Left colon (tissue), 2 donors: ENCODE measurements at places on chromosomes 2 and 18. TPM values are rescaled to one million over a fixed set of nuclear protein-coding genes. Genes with fewer than 3 reads are reported as not detected.

ITGB6 gene
- total RNA-seq, result 19.7 TPM

ARHGAP25 gene
- 3.7 TPM for total RNA-seq

SERPINB4 gene
- not detected for total RNA-seq

MTLN gene
- total RNA-seq, result 45.8 TPM

PRKAG3 gene
- total RNA-seq, result not detected

KCNF1 gene
- 1.1 TPM for total RNA-seq

PSMA8 gene
- not detected for total RNA-seq

RMDN2 gene
- 28.1 TPM for total RNA-seq

IL36G gene
- not detected for total RNA-seq

UNC80 gene
- 0.20 TPM for total RNA-seq

HNMT gene
- 74.0 TPM for total RNA-seq

WNT6 gene
- total RNA-seq, result 0.92 TPM

SPATA3 gene
- total RNA-seq, result not detected

ERBB4 gene
- total RNA-seq, result 0.18 TPM

SMAD2 gene
- total RNA-seq, result 118 TPM

AMER3 gene
- 0.40 TPM for total RNA-seq

SLC4A3 gene
- 1.2 TPM for total RNA-seq

CYBRD1 gene
- 46.8 TPM for total RNA-seq

RUFY4 gene
- 0.76 TPM for total RNA-seq

ALK gene
- 0.06 TPM for total RNA-seq

KCTD18 gene
- 16.2 TPM for total RNA-seq

KIF5C gene
- 1.4 TPM for total RNA-seq

PTPN2 gene
- total RNA-seq, result 34.0 TPM

CFC1 gene
- 0.58 TPM for total RNA-seq

PTH2R gene
- 0.08 TPM for total RNA-seq

SATB2 gene
- total RNA-seq, result 219 TPM

ABCB11 gene
- total RNA-seq, result 4.1 TPM

CD8B2 gene
- 0.06 TPM for total RNA-seq

OR6B2 gene
- not detected for total RNA-seq

AGAP1 gene
- 78.5 TPM for total RNA-seq

LAMA3 gene
- 33.2 TPM for total RNA-seq

ONECUT2 gene
- 0.31 TPM for total RNA-seq

TCF7L1 gene
- total RNA-seq, result 3.9 TPM

PLB1 gene
- 4.2 TPM for total RNA-seq

ARHGAP15 gene
- total RNA-seq, result 2.2 TPM

CYP27C1 gene
- 0.34 TPM for total RNA-seq

IL36B gene
- total RNA-seq, result not detected

ALPP gene
- total RNA-seq, result 0.15 TPM
